ENCODE measurements at places on chromosomes 2 and 18.
A peak's percentile ranks its signal among the peaks of the same experiment; 100 is the strongest.

- no peak for DNase-seq
These were observed 32.0 kb downstream of the SULT1C4 start for GRCh38 chr2:108409768-108410167.

GRCh38 chr18:72541871-72542332 lies 2.2 kb downstream of the CBLN2 start:
- DNase-seq, result peak; percentile 92

- no peak for DNase-seq
These were observed 36.0 kb downstream of the SLC14A2 start for GRCh38 chr18:45651275-45651674.

GRCh38 chr18:41873730-41874129 lies 81.3 kb upstream of the PIK3C3 start:
- no peak for DNase-seq

GRCh38 chr18:75638223-75638775 lies 210.8 kb upstream of the SMIM21 start:
- no peak for DNase-seq

DNA sequence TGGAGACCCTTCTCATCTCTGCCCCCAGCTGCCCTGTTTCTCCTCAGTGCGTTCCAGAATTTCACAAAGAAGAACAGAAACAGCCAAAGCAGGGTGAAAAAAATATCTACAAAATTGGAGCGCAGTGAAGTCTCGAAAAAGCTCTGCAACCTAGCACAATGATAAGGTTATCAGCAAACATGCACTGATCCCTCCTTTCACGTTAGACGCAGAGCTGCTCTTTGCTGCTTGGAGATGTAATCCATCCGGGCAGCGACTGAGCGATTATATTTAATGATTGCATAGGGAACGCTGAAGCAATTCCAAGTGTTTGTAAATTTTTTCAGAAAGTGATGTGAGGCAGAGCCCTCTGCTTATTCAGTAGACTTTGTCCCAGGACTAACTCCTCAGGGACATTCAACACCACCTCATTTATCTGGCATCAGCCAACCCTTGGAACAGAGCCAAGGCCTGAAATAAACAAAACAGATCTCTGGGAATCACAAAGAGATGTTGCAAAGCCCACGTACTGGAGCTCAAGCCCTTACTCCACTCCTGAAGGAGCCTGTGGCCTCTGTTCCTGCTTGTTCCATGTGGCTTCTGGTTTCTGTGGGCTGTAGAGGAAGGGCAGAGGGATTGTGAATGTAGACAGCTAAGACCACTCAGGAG lies 172.6 kb upstream of the BCL2L11 start:
- DNase-seq, result peak; percentile 16

DNA sequence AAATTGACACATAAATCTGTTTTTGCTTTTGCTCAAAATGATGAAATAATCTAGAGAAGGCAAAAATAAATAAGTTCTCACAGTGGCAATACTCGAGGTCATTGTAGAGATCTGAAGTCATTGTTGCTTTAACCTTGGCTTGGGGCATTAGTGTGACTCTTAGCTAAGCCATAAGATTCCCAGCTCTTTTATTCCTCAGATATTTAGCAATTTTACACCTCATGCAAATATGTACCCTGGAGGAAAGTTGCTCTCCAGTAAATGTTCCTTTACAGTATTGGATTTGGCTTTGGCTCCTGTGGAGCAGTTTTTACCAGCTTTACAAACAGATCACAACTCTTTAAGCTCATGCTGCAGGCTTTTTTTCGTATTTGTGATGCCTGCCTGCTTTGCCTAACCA lies 134.2 kb upstream of the NABP1 start:
- DNase-seq, result no peak

GRCh38 chr2:226526716-226527115 lies 272.9 kb downstream of the IRS1 start:
- DNase-seq, result no peak

DNA sequence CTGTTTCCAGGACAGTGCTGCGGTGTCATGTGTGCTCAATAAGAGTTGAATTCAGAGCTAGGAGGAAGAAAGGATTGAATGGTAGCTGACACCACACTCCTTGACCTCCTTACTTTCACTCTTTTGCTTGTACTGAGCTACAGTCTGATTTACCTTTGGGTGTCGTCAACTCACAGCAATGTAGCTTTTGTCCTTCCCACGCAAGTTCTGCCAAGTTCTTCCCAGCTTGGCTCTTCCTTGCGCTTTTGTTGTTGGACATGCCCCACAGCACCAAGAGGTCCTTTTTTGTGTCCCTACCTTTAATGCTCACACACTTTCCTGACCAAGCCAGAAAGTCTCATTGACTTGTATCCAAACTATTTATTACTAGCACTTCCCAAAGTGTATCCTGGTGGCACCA lies 38.3 kb upstream of the ITGB6 start:
- no peak for DNase-seq

GRCh38 chr2:108594982-108595464 lies 60.8 kb downstream of the LIMS1 start:
- DNase-seq, result no peak

DNA sequence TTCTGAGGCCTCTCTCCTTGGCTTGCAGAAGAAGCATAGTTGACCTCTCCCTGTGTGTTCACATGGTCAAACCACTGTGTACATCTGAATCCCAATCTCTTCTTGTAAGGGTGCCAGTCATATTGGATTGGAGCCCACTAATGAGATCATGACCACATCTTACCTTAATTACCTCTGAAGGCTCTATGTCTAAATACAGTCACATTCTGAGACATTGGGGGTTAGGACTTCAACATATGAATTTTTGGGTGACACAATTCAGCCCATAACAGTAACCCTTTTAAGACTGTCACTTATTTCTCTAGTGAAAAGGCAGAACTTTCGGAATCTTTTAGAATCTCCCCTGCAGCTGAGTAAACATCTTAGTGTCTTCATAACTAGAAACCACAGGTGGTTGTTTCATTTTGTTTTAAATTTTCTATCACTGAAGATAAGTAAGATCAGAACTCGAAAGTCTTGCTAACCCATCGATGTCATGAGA lies 33.3 kb downstream of the BMP10 start:
- DNase-seq, result no peak

DNA sequence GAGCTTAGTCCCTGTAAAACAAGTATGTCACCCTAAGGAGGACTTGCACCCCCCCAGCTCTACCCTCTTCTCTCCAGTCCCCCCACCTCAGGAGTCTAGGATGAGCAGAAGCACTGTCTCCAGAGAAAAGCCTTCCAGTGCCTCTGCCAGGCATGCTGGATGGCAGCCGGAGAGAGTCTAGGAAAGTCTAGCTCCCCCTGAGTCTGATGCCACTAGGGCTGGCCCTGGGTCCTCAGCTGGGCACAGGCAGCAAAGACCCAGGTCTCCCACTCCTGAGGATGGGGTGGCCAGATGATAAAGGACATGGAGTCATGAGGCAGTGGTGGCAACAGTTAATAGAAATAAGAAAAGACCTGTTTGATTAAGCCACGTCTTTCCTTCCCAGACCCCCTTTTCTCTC lies 225.6 kb downstream of the CYP26B1 start:
- no peak for DNase-seq

GRCh38 chr2:131445896-131446295 lies 30.0 kb upstream of the TUBA3D start:
- no peak for DNase-seq

DNA sequence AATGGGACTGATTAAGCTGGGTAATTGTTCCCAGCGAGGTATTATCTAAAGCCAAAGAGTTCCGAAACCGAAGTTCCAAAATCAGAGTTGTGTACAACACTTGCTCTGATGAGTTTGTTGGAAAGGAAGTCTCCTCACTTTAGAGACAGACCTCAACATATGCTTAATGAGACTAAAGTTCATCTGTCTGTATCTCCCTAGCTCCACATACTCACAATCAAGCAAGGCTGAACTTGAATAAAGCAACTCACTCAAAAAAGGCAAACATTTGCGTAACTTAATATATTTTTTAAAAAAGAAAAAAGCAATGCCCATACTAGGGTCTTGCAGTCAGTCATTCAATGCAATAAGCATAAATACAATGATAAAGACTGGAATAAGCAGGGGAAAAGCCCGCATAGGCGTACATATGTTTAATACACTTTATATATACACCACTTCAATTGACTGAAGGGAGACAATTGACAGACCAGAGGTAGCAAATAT lies 60.0 kb downstream of the IRS1 start:
- DNase-seq, result no peak

DNA sequence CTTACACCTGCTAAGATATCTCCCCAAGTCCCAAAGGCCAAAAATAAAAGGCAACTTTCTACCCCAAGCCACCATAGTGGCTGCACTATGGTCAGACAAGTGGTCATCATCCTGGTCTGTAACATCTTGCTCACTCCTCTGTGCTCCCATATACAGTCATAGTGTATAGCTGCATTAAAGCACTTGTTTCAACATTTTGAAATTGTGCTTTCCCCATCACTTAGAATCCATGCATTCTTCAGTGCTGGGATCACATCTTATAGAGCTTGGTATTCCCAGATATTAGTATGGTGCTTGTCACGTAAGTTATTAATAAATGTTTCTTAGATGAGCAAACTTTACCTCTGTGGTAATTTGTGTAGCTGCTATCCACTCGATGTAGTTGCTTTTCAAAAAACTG lies 40.4 kb upstream of the CDC42EP3 start:
- DNase-seq, result no peak

DNA sequence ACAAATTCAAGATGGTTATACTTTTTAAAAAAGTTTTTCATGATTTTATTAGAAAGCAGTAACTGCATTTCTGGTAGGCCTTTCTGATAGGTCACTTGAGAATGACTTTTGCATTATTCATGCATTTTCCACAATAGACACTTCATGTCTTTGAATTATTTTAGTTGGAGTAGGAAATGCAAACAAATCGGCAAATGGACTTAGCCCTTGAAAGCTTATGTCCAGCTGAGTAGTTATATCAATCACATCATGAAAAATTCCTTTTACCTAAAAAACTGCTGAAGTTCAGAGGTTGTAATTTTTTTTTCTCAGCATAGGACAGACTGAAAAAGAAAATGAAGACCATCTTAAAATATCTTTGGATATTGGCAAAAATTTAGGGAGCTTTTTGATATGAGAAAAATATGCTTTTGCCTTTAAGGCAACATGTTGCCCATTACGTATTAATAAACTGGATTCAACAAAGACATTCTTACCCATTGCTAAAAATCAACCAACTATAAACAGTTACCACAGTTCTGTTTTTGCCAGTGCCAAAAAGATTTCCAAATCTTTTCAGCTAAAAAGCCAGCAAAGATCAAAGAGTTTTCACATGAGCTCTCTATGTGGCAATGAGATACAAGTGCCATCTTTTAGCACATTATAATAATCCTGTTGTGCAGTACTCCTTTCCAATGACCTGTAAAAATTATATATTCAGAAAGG lies 45.5 kb upstream of the FRZB start:
- DNase-seq, result no peak

DNA sequence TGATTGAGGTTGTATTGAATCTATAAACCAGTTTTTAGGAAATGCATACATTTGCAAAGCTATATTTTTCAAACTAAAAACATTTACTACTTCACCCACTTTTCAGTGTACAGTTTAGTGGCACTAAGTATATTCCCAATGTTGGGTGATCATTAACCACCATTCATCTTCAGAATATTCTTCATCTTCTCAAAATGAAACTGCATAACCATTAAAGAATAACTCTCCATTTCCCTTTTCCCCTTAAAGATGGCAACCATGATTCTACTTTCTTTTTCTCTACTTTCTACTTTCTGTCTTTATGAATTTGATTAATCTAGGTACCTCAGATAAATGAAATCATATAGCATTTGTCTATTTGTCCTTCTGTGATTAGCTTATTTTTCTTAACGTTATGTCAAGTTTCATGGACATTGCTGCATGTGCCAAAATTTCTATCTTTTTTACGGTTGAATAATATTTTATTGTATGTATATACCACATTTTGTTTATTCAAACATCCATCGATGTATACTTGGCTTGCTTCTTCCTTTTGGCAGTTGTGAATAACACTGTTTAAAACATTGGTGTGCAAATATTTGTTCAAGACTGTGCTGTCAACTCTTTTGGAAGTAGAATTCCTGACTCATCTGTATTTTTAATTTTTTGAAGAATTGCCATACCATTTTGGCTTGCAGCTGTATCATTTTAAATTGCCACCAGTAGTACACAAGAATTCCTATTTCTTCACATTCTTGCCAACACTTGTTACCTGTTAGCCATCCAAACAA lies 104.9 kb downstream of the RPRM start:
- DNase-seq, result peak; percentile 1

- no peak for DNase-seq
These were observed 131.5 kb downstream of the RGPD3 start for GRCh38 chr2:106336737-106337136.

GRCh38 chr18:36031407-36031806 lies 36.0 kb downstream of the RPRD1A start:
- no peak for DNase-seq

DNA sequence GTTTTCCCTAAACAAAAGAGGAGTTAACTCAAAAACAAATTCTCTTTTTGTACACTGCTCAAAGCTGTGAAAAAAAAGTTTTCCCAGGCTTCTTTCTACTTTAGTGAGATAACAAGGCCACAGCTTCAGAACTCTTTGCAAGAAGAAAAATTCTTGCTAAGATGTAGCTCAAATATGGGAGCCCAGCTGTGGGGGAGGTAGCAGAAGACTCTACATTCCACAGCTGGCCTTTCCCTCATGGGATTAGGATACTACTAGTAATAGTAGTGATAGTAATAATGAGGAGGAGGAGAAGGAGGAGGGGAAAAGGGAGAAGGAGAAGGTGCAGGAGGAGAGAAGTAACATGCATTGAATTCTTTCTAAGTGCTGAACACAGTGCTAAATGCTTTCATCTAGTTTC lies 19.2 kb upstream of the CERS6 start:
- DNase-seq, result no peak

GRCh38 chr18:4412286-4412685 lies 42.8 kb downstream of the DLGAP1 start:
- peak; percentile 53 for DNase-seq

- DNase-seq, result no peak
These were observed 184.4 kb downstream of the DYSF start for GRCh38 chr2:71637736-71638135.

GRCh38 chr2:158936978-158937377 lies 31.5 kb upstream of the TANC1 start:
- DNase-seq, result peak; percentile 91

DNA sequence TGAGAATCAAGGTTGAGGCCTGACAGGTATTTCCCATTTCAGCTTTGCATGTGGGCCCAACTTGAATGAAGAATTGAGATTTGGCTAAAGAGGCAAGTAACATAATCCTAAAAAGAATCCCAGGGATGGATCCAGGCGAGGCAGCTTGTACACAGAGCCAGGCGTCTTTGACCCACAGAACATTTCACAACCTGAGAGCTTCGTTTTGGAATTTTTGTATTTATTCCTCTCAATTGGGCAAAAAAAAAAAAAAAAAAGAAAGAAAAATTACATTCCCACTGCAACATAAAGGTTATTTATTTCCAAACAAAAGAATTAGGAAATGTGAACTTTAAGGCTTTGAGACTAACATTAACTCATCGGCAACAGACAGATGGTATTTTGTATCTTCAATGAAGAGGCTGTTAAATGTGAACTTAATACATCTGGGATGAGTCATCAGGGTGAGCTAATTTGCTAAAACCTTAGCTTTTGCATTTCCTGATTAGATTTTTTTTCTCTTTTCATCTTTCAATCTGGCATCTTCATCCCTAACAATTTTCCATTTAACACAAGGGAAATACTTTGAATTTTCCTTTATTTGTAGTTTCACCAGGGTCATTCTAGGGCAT lies 478.5 kb upstream of the TNP1 start:
- peak; percentile 45 for DNase-seq
